ENCODE measurements at places on chromosomes 2 and 18. TPM values are rescaled to one million over a fixed set of nuclear protein-coding genes. Genes with fewer than 3 reads are reported as not detected.

- DNase-seq: no peak
These were observed 43.7 kb upstream of the APCDD1 start for GRCh38 chr18:10410472-10411308.

GRCh38 chr2:102278720-102279390 is 32.5 kb upstream of the IL1RL1 start:
- DNase-seq: no peak

The GAREM2 gene
- polyA plus RNA-seq: 6.2 TPM

The CDH19 gene
- 0.46 TPM for polyA plus RNA-seq

- DNase-seq: no peak
These were observed 8.6 kb upstream of the ZNF407 start for GRCh38 chr18:74589021-74589420.

DNA sequence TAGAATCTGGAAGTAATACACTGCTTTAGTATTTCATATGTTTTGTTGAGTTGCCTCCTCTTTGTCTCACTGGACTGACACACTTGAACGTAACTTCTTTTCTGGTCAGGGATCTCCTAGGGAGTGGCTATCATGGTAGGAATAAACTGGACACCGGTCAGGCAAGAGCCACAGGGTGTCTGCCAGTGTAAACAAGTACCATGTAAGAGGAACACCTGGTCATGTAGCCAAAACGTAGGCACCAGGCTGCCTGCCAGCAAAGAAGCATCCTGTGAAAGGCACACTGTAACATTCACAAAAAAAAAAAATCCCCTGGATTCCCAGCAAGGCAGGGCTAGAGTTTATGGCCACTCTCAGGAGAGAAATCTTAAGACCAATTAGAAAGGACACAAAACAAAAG is 372.8 kb upstream of the RND3 start:
- DNase-seq: no peak

The PRSS56 gene
- not detected for polyA plus RNA-seq

DNA sequence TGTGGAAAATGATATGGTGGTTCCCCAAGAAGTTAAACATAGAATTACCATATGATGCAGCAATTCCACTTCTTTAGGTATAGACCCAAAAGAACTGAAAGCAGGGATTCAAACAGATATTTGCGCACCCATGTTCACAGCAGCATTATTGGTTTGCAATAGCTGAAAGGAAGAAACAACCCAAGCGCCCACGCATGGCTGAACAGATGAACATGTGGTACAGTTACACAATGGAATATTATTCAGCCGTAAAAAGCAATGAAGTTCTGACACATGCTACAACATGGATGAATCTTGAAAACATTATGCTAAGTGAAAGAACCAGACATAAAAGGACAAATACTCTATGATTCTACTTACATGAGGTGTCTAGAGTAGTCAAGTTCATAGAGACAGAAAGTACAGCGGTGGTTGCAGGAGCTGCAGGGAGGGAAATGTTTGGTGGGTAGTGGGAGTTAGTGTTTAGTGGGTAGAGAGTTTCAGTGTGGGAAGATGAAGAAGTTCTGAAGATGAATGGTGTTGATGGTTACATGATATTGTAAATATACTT is 26.7 kb upstream of the ASPRV1 start:
- no peak for DNase-seq

The GLI2 gene
- 11.7 TPM for polyA plus RNA-seq

The DPP4 gene
- 151 TPM for polyA plus RNA-seq

DNA sequence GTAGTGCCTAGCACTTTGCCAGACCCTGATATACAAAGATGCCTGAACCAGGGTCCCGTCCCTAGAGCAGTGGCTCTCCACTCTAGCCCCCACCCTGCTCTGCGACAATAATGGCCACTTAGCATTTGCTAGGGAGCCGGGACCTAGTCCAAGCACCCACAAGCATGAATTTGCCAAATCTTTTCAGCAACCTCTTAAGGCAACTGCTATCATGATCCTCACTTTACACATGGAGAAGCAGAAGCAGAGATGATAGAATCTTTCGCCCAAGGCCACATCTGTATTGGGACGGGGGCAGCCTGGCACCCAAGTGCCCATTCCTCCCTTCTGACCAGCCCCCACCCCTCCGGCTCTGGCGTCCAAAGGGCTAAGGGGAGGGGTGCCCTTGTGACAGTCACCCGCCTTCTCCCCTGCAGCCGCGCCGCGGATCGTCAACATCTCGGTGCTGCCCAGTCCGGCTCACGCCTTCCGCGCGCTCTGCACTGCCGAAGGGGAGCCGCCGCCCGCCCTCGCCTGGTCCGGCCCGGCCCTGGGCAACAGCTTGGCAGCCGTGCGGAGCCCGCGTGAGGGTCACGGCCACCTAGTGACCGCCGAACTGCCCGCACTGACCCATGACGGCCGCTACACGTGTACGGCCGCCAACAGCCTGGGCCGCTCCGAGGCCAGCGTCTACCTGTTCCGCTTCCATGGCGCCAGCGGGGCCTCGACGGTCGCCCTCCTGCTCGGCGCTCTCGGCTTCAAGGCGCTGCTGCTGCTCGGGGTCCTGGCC is 13.0 kb downstream of the SIGLEC15 start:
- no peak for DNase-seq

The RAPGEF4 gene
- 12.1 TPM for polyA plus RNA-seq

The GKN1 gene
- polyA plus RNA-seq: not detected

- DNase-seq: no peak
These were observed 213.2 kb downstream of the GBX2 start for GRCh38 chr2:235954888-235955480.

The ASXL3 gene
- polyA plus RNA-seq: 5.5 TPM

- DNase-seq: no peak
These were observed 38.2 kb upstream of the PXDN start for GRCh38 chr2:1782514-1782913.

DNA sequence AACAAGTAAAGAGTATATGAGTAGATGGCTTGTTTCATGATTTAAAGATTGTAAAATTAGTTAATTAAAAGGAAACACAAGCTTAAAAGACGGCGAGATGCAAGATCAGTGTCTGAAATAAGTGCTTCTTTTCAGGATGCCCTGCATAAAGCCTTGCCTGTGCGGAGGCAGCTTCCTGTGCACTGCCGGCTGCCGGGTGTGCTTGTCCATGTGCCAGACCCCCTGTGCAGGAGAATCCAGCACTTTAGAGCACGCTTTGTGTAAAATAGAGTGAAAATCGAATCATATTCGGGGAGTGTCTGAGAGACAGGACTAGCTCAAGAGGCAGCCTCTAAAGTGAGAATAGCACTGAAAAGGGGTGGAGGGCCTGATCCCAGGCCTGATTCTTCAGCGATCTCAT is 154.7 kb downstream of the CHST9 start:
- no peak for DNase-seq

DNA sequence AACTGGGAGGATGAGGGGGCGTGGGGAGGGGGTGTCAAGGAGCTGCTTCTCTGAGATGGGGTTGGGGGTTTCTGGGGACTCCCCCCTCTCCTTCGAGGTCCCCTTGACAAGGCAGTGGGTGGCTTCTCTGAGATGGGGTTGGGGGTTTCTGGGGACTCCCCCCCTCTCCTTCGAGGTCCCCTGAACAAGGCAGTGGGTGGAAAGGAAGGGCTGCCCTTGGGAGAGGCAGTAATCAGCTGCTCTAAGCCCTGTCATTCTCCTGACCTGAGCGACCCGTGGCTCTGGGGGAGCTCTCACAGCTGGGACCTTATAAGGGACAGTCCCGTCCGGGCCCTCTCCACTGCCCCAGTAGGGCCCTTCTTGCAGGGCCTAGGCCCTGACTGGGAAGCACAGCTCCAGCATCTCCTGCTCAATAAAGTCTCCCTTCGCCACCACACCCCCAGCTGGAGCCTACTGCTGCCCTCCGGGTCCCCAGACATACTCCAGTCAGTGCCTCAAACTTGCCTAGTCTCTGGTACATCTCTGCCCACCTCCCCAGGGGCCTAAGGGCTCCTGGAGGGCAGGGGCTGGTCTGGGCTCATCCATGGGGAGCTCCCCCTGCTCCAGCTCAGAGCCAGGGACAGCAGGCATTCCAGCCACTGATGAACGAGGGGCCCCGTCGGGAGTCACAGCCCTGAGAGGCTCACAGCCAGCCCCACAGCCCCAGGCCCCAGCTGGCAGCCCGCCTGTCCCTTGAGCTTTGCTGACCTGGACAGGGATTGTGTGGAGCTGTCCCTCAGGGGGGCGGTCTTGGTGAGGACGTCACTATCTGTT is 2.8 kb downstream of the GAREM2 start:
- DNase-seq: no peak

The TNP1 gene
- polyA plus RNA-seq: not detected

- DNase-seq: no peak
These were observed 155.0 kb downstream of the ARHGAP15 start for GRCh38 chr2:143284087-143284675.

The TMEM131 gene
- polyA plus RNA-seq: 51.9 TPM

DNA sequence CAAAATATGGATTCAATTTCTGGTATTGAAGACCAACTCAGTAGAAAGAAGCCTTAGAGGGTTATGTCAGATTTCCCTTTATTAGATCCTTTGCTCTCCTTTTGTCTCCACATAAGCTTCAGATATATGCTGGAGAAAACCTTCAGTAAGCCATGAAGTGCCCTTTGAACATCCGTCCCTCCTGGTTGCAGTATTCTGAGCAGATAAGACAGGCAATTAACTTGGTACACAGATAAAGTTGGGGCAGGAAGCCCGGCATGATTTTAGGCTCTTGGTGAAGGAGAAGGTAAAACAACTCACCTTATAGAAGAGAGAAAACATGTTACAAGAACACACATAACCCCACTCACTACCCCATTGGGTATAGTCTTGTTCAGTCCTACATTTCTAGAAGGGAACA is 76.4 kb downstream of the SRD5A2 start:
- DNase-seq: no peak

DNA sequence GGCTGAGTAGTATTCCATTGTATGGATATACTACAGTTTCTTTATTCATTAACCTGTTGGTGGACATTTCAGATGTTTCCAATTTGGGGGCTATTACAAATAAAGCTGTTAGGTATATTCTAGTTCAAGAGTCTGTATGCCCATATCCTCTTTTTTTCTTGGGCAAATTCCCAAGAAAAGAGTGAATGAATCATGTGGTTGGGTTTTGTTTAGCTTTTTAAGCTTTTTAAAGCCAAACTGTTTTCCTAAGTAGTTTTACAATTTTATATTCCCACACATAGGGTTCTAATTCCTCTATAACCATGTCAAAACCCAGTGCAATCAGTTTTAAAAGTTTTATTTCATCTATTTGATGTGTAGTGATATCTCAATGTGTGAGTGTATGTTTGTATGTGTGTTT is 44.9 kb upstream of the BAZ2B start:
- DNase-seq: no peak

DNA sequence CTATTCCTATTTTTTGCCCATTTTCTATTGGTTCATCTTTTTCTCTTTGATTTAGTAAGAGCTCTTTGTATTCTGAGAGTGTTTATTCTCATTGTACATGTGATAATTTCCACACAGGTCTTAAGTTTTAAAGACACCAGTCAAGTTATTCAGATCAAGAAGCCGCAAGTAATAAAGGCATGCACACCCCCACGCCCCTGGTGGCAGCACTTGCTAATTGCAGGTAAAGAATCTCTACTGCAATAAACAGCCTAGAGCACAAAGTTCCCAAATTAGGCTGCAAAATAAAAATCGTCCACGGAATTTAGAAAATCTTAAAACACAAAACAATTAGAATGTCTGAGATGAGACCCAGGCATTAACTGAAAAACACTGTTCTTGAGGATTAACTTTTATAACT is 45.2 kb downstream of the ST3GAL5 start:
- no peak for DNase-seq

The MAPK4 gene
- 10.5 TPM for polyA plus RNA-seq

DNA sequence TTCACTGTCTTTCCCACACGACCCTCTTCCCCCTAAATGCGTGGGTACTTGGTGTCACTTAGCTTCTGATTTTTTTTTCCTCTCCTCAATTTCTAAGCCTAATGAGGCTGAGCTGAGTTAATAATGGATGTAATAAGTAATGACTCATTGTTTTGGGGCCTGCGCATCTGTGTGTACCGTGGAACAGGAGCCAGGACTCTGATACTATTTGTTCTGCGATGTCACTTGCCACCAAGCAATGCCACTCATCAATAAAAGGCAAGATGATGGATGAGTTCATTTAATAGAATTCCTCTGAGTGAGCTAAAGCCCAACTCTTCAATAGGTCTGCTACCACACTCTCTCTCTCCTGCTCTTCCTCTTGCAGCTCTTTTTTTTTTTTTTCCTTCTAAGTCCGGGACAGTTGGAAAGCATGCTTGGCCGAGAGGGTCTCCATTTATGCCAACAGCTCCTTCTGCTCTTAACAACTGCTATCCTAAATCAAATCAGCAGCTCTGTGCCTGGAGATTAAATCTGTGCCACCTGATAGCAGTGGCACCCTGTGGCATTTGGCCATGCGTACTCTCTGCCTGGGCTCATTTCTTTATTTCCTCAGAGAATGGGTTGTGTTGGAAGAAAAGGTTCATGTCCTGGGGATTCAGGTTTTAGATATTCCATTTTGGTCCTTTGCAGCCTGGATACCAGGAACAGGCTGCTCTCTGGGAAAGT is 1284.2 kb upstream of the PIK3C3 start:
- no peak for DNase-seq

DNA sequence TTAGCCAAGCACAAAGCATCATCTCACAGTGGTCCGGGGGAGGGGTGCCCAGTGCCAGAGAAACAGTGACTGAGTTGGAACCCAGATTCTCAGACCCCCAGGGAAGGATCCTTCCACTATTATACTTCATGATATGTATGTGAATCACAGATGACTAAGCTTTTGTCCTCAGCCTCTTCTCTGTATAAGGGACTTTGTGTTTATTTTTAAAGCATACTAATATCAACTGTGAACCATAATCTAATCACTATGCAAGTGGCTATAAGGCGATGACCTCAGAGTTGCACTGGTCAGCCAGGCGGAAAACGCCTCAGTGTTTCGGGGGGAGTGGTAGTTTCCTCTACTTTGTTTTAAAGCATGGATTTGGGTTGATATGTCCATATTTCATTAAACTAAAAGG is 160.4 kb upstream of the TMEM200C start:
- no peak for DNase-seq

DNA sequence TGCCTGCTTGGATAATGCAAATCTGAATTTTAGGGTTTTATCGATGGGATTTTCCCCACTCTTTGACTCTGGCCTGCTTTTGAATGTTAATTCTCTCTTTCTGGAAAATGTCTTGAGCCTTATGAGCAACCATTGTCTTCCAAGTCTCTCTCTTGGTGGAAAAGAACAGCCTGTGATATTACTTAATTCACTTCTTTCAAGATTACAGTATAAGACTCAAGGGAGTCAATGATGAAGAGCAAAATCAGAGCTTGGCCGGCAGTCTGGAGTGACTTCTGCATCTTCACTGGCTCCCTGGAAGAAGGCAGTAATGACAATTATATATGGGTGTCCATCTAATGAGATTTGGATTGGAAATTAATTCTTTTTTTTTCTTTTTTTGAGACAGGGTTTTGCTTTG is 122.9 kb upstream of the ZEB2 start:
- no peak for DNase-seq
